Iris pigment epithelial cell (primary cell): ENCODE measurements at places on chromosomes 1 and 21.
A peak's percentile ranks its signal among the peaks of the same experiment; 100 is the strongest.

- DNase-seq: no peak
These were observed 51.2 kb downstream of the PIK3R3 start for GRCh38 chr1:46081206-46081605.

- DNase-seq: peak; percentile 77
These were observed 355.2 kb downstream of the PBX1 start for GRCh38 chr1:164914208-164914607.

DNA sequence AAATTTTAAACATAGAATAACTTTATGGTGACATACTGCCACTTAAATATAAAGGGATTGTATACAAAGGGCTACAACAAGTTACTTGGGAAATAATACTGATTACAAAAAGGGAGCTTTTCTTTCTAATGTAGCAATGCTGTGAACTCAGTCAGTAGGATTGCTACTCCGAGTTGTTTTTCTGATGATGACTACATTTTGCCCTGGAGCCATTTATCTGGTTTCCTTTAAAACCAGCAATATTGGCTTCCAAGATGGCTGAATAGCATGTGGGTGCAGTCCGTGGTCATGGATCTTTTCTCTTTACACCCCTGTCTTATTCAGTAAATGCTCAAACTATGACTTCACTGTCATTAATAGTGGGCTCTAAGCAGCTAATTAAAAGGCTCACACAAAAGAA is 92.6 kb upstream of the NEK7 start:
- no peak for DNase-seq

DNA sequence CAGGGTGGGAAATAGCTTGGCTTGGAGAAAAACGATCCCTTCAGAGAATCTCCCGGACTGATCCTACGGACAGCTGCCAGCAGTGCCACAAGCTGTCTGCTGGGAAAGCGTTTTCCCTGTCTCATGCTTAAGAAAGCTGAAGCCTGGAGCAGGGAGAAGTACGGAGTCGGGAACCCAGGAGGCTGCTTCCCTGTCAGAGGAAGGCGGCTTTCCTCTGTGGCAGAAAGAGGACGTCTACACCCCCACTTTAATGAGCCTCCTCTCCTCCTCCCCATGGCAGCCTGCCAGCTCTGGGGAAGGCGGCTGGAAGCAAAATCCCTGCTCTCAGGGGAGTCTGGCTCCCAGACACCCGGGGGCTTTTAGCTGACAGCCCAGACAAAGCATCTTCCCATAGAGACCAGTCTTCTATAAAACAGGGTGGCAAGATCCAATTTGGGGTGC is 7.3 kb downstream of the KIF21B start:
- peak; percentile 36 for DNase-seq

GRCh38 chr1:28258628-28259251 is 578 bp upstream of the SESN2 start:
- DNase-seq: no peak

DNA sequence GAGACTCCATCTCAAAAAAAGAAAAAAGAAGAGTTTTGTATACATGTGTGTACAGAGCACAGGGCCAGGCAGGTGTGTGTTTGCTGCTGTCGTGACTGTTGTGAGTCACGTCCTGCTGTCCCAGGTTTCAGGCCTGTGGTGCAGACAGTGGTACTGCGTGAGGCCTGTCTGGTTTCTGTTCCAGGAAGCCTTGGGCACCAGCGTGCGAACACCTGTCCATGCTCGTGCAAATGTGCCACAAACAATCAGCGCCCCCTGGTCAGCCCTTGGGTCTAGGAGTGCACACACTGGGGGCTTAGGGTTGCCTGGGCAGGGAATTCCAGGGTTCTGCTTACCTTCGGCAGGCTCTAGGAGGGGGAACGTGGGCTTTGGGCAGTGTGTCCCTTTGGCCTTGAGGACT is 16.9 kb downstream of the GPR157 start:
- no peak for DNase-seq

DNA sequence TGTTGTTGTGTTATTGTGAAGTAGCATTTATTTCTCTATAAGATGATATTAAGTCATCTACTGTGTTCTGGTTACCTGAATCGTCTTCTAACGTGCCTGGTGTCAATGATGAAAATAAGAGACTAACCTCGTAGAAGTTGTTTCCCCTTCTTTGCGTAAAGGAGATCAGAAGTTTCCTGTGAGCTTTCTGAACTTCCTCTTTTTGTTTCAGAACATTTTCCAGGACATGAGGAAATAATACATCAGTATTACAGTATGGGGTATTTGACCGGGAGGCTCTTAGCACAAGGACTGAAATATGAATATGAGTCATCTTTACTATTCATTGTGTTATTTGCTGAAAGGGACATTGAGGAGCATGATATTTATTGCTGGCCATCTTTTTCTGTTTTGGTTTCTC is 1.3 kb downstream of the ST6GALNAC3 start:
- DNase-seq: peak; percentile 37

DNA sequence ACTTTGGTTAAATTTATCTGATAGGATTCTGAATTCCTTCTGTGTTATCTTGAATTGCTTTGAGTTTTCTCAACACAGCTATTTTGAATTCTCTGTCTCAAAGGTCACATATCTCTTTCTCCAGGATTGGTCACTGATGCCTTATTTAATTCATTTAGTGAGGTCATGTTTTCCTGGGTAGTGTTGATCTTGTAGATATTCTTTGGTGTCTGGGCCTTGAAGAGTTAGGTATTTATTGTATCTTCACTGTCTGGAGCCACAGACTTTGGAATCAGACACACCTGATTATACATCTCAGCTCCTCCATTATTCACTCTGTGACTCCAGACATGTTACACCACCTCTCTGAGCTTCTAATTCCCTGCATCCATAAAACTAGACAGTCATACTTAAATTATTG is 34.2 kb upstream of the ETS2 start:
- peak; percentile 54 for DNase-seq

DNA sequence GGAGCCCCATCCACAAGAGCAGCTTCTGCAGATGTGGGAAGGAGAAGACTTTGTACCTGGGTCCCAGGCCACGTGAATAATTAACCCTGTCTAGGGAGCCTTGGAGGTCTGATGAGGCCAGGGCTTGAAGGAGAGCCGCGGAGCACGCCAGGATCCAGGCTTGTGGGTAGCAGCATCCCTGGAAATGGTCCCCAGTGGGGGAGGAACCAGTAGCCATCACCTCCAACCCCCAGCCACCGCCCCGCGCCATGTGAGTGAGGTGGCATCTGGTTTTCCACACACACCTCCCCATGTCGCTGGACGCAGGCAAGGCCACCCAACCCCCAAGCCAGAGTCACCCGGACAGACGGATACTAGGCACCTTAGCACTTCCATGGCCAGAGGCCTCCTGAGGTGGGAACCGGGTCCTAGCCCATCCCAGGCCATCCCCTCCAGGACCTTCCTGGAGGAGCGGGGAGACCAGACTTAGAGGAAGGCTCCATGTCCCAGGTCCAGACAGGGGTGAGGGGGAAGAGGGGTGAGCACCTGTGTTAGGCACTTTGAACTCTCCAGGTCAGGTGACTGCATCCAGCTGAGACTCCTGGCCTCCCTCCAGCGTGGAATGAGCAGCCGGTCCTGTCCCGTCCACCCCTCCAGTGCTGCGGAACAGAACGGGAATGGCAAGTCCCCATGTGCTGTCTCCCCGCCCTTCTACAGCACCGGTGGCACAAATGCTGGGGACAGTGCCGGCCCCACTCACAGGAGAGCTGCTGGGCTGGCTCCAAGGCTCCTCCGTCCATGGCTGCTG is 53.2 kb downstream of the RIPK4 start:
- DNase-seq: no peak

- no peak for DNase-seq
These were observed 99.0 kb upstream of the BEND5 start for GRCh38 chr1:48875552-48876329.

DNA sequence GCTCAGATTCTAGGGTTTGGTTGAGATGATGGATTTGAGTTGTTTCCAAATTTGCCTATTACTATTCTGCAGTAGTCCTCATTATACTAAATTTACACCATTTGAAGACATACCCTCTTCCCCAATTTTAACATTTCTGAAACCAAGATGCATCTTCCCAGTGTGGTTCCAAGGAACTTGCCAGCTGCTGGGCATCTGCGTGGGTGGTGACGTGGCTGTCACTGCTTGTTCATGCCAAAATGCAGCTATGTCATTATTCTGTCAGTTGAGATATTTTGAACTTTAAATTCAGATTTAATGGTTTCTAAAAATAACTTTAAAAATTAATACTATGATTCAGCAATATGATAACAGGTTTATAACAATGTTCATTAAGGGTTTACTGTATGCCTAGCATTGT is 1.2 kb downstream of the ZFP69 start:
- DNase-seq: no peak

DNA sequence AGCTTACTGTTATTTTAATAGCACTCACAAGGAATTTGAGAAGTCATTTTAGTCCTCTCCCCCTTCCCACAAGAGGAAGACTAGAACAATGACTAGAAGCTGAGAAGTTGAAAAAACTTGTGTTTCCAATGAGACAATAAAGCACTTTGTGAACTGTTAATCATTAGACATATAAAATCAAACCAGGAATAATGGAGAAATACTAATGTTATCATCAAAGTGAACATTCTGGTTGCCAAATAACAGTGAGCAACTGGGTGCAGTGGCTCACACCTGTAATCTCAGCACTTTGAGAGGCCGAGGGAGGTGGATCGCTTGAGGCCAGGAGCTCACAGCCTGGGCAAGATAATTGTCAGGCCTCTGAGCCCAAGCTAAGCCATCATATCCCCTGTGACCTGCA is 54.0 kb upstream of the RASAL2 start:
- DNase-seq: no peak

GRCh38 chr1:93111561-93111960 is 32.5 kb downstream of the MTF2 start:
- peak; percentile 12 for DNase-seq

DNA sequence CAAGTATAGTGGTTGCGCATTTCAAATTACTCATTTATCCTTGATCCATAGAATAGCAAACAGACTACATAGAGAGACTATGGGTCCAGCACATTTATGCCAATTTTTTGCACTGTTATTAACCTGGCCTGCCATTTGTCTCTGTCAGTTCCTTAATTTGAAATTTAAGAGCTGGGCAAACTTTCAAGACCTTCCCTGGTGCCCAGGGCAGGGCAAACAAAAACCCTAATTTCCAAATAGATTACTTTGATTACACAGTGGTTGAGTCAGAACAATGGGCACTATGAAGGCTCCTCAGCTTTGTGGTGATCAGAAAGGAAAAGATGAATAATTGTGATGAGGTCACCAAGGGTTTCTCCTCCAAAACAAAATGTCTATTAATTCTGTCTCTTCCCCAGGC is 80.6 kb downstream of the TNFSF18 start:
- peak; percentile 66 for DNase-seq

DNA sequence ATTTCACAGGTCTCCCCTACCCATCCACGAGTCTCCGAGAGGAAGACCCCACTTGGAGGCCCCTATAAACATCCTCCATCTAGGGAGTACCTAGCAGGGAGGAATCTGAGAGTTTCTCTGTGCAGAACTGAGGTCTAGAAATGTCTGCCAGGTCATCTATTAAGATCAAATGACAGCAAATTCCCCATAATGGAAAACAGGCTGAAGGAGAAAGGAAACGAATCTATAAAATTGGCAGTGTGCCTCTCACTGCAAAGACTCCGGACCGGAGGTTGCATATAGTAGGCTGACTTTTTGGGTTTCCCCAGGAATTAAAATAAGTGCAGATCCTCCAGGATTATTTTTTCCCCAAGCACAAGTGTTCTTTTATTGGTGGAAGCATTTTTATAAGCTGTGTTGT is 57.7 kb downstream of the NMNAT2 start:
- no peak for DNase-seq

GRCh38 chr21:19535356-19535755 is 1131.8 kb upstream of the TMPRSS15 start:
- no peak for DNase-seq

- no peak for DNase-seq
These were observed 7.7 kb downstream of the ARHGEF19 start for GRCh38 chr1:16204634-16205333.

DNA sequence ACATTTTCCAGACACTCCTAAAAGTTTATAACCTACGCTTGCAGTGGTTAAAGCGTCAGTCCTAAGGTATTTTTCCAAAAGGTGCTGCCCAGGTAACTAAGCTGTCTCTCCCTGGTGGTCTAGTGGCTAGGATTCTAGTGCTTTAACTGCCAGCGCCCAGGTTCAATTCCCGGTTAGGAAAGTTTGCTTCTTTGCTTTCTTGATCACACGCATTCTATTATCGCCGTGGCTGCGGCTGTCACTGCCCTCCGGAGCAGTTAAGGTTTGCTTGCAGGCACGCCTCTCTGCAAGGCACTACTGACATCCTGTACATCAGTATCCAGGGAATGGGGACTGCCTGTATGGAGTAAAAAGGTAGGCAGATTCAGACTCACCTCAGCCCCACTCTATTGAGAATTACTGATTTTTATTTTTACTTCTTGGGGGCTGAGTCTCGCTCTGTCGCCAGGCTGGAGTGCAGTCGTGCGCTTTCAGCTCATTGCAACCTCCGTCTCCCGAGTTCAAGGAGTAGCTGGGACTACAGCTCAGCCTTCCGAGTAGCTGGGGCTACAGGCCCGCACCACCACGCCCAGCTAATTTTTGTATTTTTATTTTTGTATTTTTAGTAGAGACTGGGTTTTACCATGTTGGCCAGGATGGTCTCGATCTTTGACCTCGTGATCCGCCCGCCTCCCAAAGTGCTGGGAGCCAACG is 53.2 kb upstream of the CFAP126 start:
- DNase-seq: no peak

GRCh38 chr1:89556726-89557444 is 32.3 kb downstream of the LRRC8B start:
- DNase-seq: no peak

- no peak for DNase-seq
These were observed 849.3 kb upstream of the PRMT6 start for GRCh38 chr1:106207185-106207584.

GRCh38 chr1:43074709-43075108 is 97.4 kb downstream of the EBNA1BP2 start:
- no peak for DNase-seq

DNA sequence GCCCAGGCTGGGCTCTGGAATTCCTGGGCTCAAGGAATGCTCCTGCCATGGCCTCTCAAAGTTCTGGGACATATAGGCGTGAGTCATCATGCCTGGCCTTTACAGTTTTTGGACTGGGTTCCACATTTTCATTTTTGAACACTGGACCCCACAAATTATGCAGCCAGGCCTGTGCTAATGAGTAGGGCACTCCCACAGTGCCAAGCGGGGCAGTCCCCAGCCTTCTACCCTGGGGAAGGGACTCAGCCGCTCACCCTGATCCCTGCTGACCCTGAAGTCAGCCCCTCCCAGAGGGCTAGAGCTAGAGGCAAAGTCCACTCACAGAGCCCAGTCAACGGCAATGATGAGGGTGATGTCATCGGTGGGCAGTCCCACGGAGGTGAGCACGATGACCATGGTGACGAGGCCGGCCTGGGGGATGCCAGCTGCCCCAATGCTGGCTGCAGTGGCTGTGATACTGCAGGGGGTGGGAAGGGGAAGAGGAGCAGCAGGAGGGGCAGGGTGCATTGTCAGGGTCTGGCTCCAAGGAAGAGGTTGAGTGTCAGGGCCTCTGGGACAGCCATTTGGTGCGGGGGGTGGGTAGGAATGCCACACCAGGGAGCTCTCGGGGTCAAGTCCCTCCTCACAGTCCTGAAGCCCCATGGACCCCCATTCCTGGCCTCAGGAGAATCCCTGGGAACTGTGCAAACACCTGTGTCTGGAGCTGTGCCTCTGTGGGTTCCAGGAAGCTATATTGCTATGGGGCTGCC is 27.6 kb downstream of the PODN start:
- no peak for DNase-seq
